ENCODE measurements at places on chromosomes 16 and 17. TPM values are rescaled to one million over a fixed set of nuclear protein-coding genes. Genes with fewer than 3 reads are reported as not detected.

DNA sequence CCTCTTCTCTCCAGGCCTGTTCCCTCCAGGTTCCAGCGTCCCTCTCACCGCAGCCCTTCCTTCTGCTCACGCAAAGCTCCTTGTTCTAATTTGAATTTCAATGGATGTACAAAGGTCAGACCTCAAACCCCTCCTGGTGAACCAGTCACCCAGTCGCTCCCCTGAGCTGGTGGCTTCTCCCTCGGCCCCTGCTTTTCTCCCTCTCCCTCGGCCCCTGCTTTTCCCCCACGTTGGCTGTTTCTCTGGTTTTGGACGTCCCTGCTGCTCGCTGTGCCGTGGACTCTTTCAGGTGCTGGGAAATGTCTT lies 8.6 kb upstream of the MSLN start:
- peaks cover 9% of the 10 kb centered on the region for H3K27me3 ChIP-seq
- DNase-seq, result no peak
- no peak overlapping the region for H3K4me3 ChIP-seq
- no peaks in the 10 kb centered on the region for H3K4me1 ChIP-seq
- no peak overlapping the region for H3K27ac ChIP-seq
- H3K36me3 ChIP-seq, result no peaks in the 10 kb centered on the region

GRCh38 chr16:59328961-59329360 lies 594.8 kb upstream of the GOT2 start:
- H3K36me3 ChIP-seq, result no peaks in the 10 kb centered on the region
- DNase-seq, result no peak
- no peak overlapping the region for H3K27ac ChIP-seq
- H3K27me3 ChIP-seq, result no peaks in the 10 kb centered on the region

The ZDHHC7 gene
- 23.5 TPM for total RNA-seq

The CMTM1 gene
- 11.5 TPM for total RNA-seq

The GPR139 gene
- total RNA-seq, result not detected
